ENCODE measurements at places on chromosomes 7 and 10. TPM values are rescaled to one million over a fixed set of nuclear protein-coding genes. Genes with fewer than 3 reads are reported as not detected.

SLC13A4 gene
- total RNA-seq: not detected

LRRC4 gene
- 0.39 TPM for total RNA-seq

GPR26 gene
- total RNA-seq: not detected

STEAP1B gene
- 12.1 TPM for total RNA-seq

OPN1SW gene
- not detected for total RNA-seq

FGFR2 gene
- 14.7 TPM for total RNA-seq

SCIN gene
- total RNA-seq: not detected

EVX1 gene
- total RNA-seq: not detected

SAMD8 gene
- 22.5 TPM for total RNA-seq

TAS2R41 gene
- not detected for total RNA-seq

NPC1L1 gene
- not detected for total RNA-seq
